ENCODE measurements at places on chromosomes 2 and 18.

DNA sequence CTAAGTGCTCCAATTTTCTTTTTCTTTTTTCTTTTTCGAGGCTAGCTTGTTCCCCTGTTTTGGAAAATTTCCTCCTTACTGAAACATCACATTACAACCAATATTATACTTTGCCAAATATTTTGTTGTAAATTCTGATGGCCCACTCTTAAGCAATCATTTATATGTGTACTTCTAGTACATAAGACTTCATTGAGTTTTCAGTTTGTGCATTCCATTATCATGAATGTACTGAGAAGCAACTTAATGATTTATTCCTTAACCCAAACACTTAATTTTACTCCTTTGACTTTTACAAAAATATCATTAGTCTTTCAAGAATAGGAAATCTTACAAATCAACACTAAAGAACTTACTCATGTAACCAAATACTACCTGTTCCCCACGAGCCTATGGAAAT is 242.4 kb downstream of the ARHGAP15 start:
- no peak for DNase-seq

GRCh38 chr2:210756855-210757254 is 200.5 kb downstream of the CPS1 start:
- no peak for DNase-seq

GRCh38 chr2:196335221-196335634 is 163.8 kb upstream of the STK17B start:
- DNase-seq: no peak

DNA sequence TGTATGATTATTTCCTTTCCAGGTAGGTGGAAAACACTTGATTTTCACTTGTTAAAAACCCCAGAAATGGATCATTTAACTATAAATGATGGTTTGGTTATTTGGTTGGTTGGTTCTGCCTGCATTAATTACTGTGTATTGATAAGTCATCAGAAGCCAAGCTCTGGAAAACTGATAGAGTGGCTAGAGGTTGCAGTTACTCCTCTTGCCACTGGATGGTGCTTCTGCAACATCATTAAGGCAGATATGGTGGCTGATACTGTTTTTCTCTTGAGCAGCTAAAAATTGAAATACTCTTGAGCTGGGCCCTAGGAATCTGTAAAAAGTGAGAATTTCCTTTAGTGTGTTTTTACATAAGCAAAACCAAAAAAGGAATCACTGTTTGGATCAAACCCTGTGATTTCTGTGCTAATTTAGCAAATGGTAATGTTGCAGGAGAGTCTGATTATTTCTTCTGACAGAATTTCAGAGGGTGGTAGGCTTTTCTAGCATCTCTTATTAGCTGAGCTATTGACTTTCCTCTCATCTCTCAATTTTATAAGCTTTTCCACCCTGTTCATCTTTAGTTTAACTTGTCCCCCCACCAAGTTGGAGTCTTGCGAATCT is 54.3 kb downstream of the RAB10 start:
- DNase-seq: no peak

DNA sequence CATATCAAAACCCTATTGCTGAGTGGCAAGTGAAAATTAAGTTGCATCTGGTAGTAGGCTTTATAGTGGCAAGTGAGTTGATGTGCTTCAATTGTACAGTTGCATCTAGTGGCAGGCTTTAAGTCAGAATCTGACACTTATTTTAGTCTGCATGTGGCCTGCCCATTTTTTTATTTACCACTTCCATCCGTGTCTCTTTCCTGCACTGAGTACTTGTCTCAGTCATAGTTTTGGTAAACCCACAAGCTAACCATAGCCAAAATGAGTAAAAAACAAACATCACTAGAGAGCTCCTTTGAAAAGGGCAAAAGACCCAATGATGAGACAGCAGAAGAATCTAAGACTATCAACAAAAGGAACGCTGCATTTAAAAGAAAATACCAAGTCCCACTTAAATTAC is 96.0 kb upstream of the CRACDL start:
- DNase-seq: no peak

DNA sequence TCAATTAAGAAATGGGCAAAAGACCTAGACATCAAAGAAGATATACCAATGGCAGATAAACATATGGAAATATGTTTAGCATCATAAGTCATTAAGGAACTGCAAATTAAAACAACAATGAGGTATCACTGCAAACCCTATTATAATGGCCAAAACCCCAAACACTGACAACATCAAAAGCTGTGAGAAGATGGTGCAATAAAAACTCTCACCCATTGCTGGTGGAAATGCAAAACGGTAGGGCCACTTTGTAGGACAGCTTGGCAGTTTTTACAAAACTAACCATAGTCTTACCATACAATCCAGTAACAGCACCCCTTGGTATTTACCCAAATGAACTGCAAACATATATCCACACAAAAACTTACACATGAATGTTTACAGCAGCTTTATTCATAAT is 213.1 kb downstream of the UBE2E3 start:
- DNase-seq: no peak

- no peak for DNase-seq
Observed at GRCh38 chr2:223365158-223365679, 236.9 kb downstream of the SCG2 start.

- no peak for DNase-seq
Observed at GRCh38 chr2:147013696-147014392, 831.0 kb upstream of the ACVR2A start.

- no peak for DNase-seq
Observed at GRCh38 chr2:149902081-149902480, 314.5 kb upstream of the MMADHC start.

GRCh38 chr2:121017396-121017795 is 267.6 kb downstream of the TFCP2L1 start:
- DNase-seq: no peak

DNA sequence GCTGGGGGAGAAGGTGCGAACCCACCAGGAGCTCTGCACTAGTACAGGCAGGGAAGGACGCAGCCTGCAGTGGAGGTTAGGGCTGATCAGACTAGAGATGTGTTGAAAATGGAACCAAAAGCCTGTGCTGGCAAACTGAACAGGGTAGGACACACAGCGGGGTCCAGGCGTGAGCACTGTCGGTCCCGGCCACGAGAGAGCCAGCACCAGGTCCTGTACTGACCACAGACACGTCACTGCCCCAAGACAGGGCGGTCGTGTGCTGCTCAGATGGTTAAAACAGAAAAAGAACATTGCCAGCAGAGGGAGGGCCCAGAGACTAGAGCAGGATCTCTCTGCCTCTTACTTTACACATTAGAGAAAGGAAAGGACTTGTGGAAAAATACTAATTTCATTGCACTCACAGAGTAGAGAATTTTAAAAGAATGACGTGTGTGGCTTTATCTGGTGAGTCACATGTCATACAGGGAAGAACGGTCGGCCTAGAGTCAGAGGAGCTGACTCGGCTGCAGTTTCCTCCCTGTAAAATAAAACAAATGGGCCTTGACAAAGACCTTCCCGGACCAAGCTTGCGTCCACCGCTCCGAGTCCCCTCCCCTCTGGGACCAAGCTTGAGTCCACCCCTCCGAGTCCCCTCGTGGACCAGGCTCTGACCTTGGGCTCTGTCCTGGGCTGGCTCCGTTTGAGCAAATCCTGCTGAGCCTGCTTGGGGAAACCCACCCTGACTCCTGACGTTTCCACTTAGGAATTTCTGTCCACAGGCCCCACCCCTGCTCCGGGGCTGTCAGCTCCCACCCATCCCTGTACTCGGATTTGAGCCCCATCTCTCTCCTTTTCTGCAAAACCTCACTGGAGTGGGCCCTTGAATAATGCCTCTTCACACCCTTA is 16.7 kb upstream of the ADI1 start:
- DNase-seq: no peak

GRCh38 chr18:55763298-55763697 is 175.3 kb upstream of the TCF4 start:
- DNase-seq: no peak

DNA sequence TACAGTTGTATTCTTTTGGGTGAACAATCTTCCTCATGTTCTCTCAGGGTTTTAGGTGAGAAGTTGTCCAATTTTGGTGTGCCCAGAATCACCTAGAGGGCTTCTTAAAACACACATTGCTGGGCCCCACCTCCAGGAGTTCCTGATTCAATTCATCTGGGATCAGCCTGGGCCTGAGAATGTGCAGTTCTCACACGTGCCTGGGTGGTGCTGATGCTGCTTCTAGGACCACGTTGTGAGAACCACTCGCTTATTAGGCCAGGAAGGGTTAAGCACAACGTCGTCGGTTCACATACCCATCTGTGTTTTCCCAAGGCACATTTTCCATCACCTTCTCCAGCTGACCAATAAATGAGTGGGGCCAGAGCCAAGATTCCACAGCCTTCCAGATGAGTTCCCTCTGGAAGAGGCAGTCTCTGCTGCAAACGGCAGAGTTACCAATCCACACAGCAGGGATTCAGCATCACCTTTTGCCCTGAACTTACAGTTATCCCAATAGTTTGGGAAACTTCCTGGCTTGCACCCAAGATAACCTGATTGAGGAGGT is 277.7 kb upstream of the HNRNPA3 start:
- DNase-seq: no peak

- no peak for DNase-seq
Observed at GRCh38 chr2:217918308-217919024, 84.3 kb downstream of the TNS1 start.

- DNase-seq: no peak
Observed at GRCh38 chr2:127701651-127702394, 526 bp downstream of the SFT2D3 start.

DNA sequence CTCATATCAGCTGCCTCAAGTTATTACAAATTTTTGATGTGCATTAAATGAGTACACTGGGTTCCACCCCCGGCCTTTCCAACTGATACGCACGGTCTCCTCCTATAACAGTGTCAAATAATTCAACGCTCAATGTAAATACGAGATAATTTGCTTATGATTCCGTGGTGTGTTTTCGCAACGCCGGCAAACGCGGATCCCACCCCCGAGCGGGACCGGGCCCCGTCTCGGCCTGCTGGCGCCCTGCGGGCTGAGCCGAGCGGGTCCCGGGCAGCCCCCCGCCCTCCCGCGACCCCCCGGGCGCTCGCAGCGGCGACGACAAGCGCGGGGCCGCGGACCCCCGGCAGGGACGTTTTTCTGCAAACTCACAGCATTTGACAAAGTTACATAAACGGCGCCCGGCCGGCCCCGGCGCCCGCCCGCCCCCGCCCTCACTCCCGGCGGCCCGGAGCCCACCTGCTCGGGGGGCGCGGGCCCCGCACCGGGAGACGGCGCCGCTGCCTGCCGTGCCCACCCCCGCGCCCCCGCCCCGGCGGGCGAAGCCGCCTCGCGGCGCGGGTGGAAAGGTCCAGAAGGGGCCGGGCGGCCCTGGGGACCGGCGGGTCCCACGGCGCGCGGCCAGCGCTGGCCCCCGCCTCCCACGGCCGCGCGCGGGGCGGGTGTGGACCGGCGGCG is 762 bp downstream of the HDAC4 start:
- DNase-seq: no peak

- no peak for DNase-seq
Observed at GRCh38 chr2:205706769-205707381, 24.6 kb downstream of the NRP2 start.

- no peak for DNase-seq
Observed at GRCh38 chr2:72113847-72114692, 33.6 kb downstream of the CYP26B1 start.

DNA sequence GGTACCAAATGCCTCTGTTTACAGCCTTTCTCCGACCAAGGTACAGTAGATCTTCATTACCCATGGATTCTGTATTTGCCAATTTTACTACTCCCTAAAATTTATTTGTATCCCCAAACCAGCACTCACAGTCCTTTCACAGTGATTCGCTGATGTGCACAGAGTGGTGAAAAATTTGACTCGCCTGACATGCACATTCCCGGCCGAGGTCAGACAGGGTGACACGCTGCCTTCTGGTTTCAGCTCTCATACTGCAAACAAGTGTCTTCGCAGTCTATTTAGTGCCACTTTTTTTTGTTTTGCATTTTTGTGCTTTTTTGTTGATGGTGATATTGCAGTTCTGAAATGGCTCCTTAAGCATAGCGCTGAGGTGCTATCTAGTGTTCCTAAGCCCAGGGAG is 71.0 kb downstream of the MAPK4 start:
- no peak for DNase-seq

- no peak for DNase-seq
Observed at GRCh38 chr2:178632729-178633128, 152.5 kb downstream of the PLEKHA3 start.

DNA sequence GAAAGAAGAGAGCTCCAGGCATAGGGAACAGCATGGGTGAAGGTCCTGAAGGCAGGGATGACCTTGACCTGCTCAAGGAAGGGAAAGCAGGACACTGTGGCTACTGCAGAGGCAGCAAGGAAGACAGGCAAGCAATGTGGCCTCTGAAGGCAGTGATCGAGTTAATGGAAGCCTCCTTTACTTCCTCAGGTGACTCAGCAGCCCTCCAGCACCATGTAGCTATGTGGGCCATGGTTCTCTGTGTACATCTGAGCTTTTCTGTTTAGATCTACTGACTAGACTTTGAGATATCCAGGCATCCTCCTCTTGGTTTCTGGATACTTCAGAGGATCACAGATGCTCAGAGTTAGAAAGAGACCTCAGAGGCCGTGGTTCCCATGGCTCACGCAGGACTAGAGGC is 107.3 kb upstream of the PID1 start:
- no peak for DNase-seq

DNA sequence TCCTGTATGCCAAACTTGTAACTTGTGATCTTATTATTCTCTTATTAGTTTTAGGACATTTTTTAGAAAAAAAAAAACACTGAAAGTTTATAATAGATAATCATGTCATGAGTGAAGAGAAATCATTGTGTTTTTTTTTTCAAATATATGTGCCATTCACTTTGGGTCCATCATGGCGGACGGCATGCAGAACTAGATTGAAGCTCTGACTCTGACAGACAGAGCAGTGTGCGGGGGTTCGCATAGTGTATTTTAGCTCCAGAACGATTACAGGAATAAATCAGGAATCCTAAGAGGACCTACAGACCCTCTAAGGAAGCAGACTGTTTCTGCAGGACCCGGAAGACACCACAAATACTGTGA is 484.4 kb upstream of the REG3G start:
- DNase-seq: no peak

GRCh38 chr2:191246820-191247380 is 1.7 kb downstream of the MYO1B start:
- DNase-seq: no peak

- no peak for DNase-seq
Observed at GRCh38 chr2:216661051-216661450, 27.8 kb downstream of the IGFBP2 start.

- DNase-seq: no peak
Observed at GRCh38 chr2:165060411-165060810, 105.1 kb upstream of the SLC38A11 start.
